Thymus (tissue), 14 donors: ENCODE measurements at places on chromosomes 5 and 9.

DNA sequence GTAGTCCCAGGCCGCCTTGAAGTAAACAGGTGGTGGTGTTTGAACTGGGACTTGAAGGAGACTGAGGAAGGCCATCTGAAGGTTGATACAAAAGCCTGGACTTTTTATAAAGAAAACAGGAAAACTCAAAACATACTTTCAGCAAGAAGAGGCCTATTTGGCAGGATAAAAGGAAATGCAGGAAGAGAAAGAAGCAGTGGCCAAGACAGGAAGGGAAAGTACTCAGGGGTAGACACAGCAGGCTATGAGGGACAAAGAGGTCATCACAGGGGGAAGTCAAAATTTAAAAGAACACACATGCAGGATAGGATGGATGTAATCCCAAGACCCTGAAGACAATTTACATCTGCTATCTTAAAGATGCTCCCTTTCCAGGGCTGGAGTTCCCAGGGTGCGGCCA, 13.0 kb downstream of the TLE1 start:
- DNase-seq = no peak

DNA sequence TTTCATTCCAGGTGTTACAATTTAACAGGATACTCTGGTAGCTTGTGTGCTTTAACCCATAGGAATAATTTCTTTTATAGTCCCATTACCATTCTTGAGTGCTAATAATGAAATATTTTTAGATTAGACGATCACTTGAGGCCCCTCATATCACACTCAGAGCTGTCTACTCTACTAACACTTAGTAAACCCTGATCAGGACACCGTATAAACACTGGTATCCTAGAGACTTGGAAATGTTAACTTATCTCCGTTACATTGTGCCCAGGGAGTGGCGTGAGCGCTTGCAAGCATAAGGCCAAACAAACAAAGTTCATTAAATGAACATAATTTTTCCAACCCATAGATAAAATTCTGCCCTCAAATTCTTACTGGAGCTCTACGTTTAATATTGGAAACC, 42.2 kb upstream of the RFX3 start:
- no peak for DNase-seq

DNA sequence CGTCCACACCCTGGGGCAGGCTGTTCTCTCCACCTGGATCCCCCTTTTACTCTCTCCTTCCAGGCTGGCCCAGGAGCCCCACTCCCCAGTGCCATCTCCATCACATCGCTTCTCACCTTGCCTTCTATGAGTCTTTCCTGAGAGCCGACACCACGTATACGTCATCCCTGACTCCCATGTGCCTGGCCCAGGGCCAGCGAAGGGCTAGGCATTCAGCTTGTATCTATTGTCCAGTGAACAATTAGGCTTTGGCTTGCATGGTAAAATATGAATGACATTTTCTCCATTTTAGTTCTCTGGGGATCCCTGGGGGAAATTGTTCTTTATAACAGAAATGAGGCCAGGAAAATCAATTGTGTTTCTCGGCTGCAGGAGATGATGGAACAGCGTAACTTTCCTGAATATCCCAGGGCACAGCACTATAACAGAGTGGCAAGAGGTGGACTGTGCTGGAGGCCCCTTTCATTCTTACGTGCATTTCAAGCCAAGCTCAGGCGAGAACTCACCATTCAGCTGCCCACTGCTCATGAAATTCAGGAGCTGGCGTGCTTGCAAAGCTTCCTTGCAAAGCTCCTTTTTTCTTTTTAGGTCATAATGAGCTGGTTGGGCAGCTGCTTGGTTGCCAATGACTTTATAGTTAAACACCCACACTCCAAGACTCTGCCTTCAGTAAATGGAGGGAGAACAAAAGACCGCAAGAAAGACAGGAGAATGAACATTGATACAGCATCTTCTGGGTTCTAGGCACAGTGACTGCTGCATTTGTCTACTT, 37.7 kb downstream of the NSG2 start:
- no peak for DNase-seq

- DNase-seq = no peak
These were observed 297.4 kb upstream of the ZNF608 start for GRCh38 chr5:125043781-125044391.

DNA sequence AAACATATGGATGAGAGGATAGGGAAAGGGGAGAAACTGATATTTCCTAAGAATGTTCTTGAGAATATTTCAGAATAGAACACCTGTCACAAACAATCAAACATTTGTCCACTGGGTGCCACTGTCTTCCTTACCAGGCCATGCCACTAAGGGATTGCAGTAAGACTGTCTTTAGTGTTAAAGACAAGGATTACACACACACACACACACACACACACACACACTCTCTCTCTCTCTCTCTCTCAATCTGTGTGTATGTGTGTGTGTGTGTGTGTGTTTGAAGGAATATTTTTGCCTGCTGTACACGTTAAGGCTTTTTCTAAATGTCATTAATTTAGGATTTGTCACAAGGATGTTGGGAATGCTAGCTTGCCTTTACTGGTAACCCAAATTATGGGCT, 54.4 kb downstream of the CCDC192 start:
- DNase-seq = no peak

- DNase-seq = no peak
These were observed 73.7 kb downstream of the MAP1B start for GRCh38 chr5:72180925-72181324.

DNA sequence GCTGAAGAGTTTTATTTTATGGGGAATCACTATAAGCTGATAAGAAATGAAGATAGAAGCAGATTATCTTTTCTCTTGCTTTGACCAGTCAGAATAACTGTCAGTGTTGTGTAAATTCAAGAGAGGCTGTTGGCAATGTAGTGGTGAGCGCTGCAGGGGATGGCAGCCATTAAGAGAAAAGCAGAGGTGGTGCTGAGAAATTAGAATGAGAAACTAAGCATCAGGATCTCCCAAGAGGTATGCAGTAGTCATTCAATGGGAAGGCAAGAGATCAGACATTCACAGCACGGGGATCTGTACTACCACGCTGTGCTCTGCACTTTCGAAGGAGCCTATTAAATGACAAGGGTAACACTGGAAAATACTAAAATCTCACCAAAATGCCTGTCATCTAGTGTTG, 768.5 kb upstream of the ACO1 start:
- no peak for DNase-seq
